Hematopoietic multipotent progenitor cell treated with erythropoietin and hydrocortisone succinate and interleukin-3 and kit ligand, for 6 days (in vitro differentiated cells): ENCODE measurements at places on chromosomes 2 and 18.

GRCh38 chr2:21657445-21657844, 533.7 kb downstream of the TDRD15 start:
- no peak for DNase-seq

DNA sequence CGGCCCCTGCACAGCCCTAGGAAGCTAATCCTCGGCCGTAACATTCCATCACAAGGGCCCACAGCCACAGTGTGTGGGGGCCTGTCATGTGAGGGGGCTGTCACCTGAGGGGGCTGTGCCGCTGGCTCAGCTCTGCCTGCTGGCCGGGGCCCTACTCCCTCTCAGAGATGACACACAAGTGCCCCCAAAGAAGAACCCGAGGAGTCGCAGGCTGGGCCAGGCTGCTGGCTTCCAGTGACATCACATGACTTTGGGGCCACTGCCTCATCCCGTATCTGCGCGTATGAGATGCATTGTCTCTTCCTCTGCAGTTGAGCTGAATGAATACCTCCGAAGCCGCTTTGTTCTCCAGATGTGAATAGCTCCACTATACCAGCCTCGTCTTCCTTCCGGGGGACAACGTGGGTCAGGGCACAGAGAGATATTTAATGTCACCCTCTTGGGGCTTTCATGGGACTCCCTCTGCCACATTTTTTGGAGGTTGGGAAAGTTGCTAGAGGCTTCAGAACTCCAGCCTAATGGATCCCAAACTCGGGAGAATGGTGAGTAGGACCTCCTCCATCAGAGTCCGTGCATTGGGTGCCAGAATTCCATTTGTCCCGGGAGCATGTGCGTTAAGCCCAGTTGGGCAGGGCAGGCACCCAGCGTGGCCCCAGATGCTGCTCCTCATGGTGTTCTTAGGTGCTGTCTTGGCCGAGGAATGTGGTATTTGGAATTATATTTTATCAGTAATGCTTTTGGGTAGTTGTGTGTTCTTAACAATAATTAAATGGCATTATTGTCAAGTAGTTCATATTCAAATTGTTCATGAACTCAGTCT, at the start of gene CNDP1:
CNDP1 (plus strand) TSS at position 351 of the 820 bp plus-strand sequence; CDS start at position 519, 168 bp downstream.
- DNase-seq = no peak

DNA sequence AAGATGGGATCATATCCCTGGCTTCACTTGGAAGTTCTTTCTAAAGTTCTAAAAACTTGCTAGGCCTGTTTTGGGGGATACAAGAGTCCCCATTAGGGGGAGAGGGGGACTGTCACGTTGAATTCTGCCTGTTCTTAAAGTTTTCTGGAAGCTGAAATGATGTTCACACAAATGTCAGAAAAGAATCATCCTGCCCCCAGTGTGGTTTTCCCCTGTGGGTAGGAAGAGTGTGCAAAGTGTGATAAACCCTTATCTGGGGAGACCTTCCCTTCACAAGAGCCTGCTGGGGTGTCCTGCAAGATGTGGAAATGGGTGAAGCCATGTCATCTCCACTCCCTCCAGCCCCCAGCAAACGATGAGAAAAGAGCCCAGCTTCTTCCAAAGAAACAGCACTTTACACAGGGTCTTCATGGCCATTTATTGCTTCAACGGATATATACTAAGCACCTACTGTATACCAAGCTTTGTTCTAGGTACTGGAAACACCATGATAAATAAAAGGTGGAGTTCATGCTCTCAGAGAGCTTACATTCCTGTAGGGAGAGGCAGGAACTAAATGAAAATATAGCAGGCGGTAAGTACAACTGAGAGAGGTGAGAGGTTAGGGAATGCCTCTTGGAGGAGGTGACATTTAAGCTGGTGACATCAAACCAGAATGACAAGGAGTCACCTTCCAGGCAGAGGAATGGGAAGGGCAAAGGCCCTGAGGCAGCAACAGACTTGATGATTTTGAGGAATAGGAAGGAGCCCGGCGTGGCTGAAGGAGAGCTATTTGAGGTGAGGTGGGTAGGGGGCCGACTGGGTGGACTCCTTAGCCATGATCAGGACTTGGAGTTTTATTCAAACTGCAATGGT, 1.6 kb downstream of the MFSD2B start:
- DNase-seq = peak; percentile 98

- DNase-seq = no peak
Measured at GRCh38 chr2:167484875-167485274, 596.6 kb downstream of the XIRP2 start.

DNA sequence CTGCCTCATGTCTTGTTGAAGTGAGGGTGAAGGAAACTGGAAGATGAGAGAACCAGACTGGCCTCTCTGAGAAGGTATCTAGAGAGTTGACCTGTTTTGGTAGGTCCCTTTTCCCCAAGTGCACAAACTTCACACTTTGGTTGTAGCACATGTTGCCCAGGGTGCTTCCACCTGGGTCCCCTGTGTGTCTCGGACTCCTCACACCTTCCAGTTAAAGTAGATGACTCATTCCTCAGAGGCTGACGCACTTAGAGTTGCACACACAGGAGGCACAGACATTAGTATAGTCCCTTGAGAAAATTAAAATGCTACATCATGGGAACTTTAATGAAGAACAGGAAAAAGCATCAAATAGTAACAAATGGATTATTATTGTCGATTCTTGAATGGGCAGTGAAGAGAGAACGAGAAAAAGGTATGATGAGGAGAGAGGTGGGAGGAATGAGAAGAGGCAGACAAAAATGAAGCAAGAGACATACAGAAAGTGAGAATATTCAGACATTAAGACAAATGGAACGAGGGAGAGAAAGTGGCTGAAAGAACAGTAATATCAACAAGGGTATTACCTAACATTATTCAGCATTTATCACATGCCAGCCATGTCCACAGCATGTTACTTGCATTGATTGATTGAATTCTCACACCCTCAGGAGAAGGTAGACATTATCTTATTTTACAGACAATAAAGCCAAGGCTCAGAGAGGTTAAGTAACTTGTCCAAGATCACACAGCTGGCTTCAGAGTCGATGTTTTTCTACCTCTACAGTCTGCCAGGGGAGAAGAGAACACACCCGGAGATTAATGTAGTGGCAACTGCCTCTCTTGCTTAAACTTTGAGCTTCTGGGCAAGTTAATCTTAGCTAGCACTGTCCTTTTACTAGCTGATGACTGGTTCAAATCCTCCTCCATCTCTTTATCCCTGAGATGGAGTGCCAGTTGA, 68.6 kb downstream of the FHOD3 start:
- no peak for DNase-seq

GRCh38 chr2:42031281-42032223, 16.3 kb upstream of the PKDCC start:
- no peak for DNase-seq
